Stimulated activated CD8-positive, alpha-beta memory T cell treated with anti-CD3 and anti-CD28 coated beads, Interleukin-2, amount 100 ng/mL, for 1 hour (primary cell): ENCODE measurements at places on chromosomes 12 and 14.

- DNase-seq, result no peak
Observed at GRCh38 chr14:79293482-79294177, 917.7 kb downstream of the DIO2 start.

DNA sequence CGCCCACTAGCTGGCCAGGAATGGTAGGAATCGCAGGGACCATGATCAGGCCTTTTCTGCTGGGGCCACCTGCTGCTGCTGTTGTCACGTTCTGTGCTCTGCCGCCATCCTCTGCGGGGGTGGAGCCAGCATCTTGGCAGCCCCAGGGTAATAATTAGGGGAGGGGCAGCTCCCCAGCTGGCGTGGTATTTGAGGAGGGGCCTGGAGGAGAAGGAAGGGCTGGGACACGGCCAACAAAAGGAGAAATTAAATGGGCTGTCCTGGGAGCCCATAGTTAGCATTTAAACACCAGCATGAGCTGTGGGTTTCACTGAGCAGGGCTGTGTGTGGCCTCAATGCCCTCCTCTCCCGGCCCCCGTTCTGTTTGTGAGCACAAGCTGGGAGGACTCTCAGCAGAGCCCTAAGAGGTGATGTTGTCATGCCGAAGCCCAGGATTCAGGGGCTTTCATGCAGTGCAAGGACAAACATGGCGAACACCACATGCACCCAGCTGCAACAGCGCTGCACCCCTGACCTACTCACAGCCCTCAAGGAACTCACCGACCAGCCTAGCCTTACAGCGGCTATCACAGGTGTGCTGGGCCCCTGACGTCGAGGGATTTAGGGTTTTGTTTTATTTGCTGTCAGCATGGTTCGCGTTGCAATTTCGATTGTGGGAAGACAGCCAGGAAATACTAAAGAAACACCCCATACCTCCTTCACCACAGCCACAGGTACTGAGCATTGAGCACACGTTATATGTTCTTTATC lies 324.3 kb downstream of the CACNA1C start:
- DNase-seq, result no peak

- no peak for DNase-seq
Observed at GRCh38 chr12:57811028-57811755, 7.3 kb downstream of the AVIL start.

GRCh38 chr12:127278351-127278750 lies 988.6 kb upstream of the TMEM132C start:
- DNase-seq, result no peak

GRCh38 chr12:108668063-108668462 lies 34.4 kb upstream of the SELPLG start:
- DNase-seq, result no peak

- no peak for DNase-seq
Observed at GRCh38 chr12:116142936-116143898, 134.3 kb downstream of the MED13L start.

DNA sequence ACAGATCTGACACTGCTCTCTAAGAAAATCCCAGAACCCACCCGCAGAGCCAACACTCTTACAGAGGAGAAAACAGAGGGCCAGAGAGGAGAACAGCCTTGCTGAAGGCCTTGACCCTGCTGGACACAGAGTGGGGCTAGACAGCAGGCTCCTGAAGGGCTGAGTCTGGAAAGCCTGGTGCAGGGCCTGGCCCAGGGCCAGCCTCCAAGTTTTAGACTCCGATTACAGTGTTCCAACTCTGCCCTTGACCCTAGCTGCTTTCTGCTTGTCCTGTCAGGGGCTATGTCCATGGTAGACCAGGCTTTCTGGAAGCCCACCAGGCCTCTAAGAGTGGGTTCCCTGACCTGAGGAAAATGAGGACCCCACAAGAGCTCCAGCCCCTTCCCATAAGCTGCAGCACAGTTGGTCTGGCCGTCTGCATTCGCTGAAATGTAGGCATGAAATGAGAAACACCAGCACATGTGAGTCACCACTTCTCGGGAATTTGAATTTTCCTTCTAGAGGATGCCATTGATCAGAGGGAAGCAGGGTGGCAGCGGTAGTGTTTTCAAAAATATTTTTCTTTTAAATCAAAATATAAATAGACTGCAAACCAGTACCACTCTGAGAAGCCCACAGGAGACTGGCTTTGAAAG lies 154.4 kb downstream of the CALM1 start:
- no peak for DNase-seq

DNA sequence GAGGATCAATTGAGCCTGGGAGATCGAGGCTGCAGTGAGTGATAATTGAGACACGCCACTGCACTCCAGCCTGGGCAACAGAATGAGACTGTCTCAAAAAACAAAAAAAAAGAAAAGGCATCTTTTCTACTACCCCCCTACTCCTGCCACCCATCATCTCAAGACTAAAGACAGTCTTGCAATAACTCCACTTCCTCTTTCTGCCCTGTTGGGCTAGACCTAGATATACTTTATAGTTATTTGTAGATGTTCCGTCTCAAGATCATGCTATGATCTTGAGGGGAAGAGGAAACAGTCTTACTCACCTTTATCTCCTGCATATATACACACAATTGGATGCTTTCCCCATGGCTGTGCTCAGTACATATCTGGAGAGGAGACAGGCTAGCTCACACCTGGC lies 12.1 kb upstream of the ESPL1 start:
- DNase-seq, result no peak
